ENCODE measurements at places on chromosomes 5 and 9.

DNA sequence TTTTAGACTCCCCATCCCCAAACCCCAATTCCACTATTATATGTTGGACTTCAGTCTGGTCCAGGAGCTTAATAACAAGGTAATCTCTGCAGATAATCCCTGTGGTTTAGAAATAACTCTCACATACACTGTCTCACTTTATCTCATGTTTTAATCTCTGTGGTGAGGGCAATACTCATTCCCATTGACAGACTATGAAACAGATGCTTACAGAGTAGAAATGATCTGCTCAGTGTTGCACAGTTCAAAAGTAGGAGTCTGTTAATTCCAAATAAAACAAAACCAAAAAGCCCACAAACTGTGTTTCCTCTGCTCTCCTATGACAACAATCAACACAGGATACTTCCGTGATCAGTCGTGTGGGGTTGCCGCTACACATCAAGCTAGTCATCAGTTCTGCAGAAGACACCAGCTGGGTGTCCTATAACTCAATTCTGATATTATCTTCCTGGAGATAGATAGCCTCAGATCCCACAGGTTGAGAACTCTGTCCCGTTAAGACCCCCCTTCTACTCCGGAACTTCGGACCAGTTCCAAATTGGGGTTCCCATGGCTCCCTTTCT lies 26.3 kb upstream of the FANCC start:
- DNase-seq, result no peak

- no peak for DNase-seq
Observed at GRCh38 chr5:57822651-57823050, 340.0 kb upstream of the ACTBL2 start.

GRCh38 chr9:74576176-74576575 lies 79.0 kb downstream of the RORB start:
- DNase-seq, result no peak

DNA sequence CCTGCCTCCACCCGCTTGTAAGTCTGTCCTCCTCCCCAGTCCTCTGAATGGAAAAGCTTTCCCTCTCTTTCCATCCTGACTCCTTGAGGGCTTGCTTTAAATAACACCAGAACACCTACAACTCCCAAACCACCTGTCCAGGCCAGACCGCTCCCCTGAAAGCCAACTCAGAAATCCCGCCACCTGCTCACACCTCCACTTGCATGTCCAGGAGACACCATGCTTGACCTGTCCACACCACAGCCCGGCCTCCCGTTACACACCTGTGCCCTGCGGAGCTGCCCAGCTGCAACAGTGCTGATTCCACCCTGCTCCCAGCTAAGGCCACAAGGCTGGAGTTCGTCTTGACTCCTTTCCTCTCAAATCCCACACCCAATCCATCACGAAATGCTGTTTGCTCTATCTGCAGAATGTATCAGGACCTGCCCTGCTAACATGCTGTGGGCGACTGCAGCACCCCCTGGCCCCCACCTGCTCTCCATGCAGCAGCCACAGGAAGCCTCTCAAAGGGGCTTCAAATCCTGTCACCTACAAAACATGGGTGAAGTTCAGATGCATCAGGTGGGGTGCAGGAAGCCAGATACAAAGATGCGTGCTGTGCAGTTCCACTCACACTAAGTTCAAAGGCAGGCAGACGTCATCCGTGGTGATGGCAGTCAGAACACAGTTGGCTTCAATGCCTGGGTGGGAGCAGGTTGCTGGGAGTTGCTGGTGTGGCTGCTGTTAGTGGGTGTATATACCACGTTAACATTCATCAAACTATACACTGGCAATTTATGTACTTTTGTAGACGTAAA lies 166.0 kb downstream of the ROR2 start:
- DNase-seq, result no peak

DNA sequence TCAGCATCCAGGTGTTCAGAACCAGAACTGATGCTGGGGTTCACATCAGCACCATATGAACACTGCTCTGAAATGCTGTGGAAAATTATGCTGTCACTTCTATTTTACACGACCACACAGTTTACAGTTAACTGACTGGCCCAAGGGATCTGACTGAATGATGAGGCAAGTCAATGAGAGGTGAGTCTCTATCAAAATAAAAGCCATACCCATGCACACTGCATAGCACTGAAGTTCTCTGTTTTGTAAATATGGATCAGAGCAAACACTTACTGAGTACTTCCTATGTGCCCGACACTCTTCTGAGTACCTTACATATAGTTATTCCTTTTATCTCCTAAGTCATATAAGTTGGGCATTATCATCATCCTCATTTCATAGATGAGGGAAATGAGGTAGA lies 122.8 kb downstream of the TARS1 start:
- DNase-seq, result no peak

Measured in GM19239 (cell line).